ENCODE measurements at places on chromosomes 12 and 14. TPM values are rescaled to one million over a fixed set of nuclear protein-coding genes. Genes with fewer than 3 reads are reported as not detected.

The OVCH1 gene
- 0.30 TPM for total RNA-seq

The OR4K15 gene
- total RNA-seq = not detected

The SMCO2 gene
- total RNA-seq = not detected

The ANKRD33 gene
- not detected for total RNA-seq

The PCK2 gene
- total RNA-seq = 7.2 TPM

The TSPAN19 gene
- not detected for total RNA-seq

The DNAH10 gene
- total RNA-seq = 0.99 TPM

The SLC2A13 gene
- total RNA-seq = 14.0 TPM

The NID2 gene
- total RNA-seq = 68.8 TPM

The PTPRQ gene
- 0.49 TPM for total RNA-seq

The SDR9C7 gene
- total RNA-seq = 7.1 TPM

The SLC6A15 gene
- 1.2 TPM for total RNA-seq

The NAV3 gene
- 43.8 TPM for total RNA-seq

The MGAT4C gene
- 0.79 TPM for total RNA-seq

The HOXC11 gene
- 2.4 TPM for total RNA-seq

The ITFG2 gene
- 21.1 TPM for total RNA-seq

The MLEC gene
- 53.9 TPM for total RNA-seq

The UNG gene
- total RNA-seq = 17.8 TPM

The GAS2L3 gene
- 33.2 TPM for total RNA-seq

The IFNG-AS1 gene
- total RNA-seq = 0.49 TPM

The C12orf54 gene
- total RNA-seq = not detected

The KRT82 gene
- total RNA-seq = 15.8 TPM

The TAS2R42 gene
- not detected for total RNA-seq
